ENCODE measurements at places on chromosomes 12 and 14.

DNA sequence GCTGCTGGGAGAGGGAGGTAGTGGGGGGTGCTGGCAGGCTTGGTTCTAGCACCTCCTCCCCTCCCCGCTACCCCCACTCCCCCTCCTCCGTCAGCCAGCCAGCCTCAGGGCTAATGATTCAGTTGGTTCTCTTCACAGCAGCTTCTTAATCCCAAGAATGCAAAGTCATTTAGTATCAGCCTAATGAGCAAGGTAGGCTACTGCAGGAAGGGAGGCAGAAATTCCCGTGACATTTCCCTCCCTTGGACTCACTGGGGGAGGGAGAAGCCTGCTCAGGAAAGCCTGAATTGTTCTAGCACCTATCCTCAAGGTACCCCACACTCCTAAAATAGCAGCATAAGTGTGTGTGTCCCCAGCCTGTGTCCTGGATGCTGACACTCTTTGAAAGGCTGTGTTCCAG lies 29.8 kb downstream of the ITPK1 start:
- DNase-seq, result no peak

- DNase-seq, result no peak
Observed at GRCh38 chr12:79560225-79560889, 130.4 kb downstream of the PAWR start.

- DNase-seq, result no peak
Observed at GRCh38 chr12:38903596-38903995, 1.8 kb downstream of the CPNE8 start.

GRCh38 chr14:85921241-85921640 lies 391.3 kb downstream of the FLRT2 start:
- no peak for DNase-seq

GRCh38 chr14:75274050-75274898 lies 4.4 kb upstream of the FOS start:
- DNase-seq, result no peak

DNA sequence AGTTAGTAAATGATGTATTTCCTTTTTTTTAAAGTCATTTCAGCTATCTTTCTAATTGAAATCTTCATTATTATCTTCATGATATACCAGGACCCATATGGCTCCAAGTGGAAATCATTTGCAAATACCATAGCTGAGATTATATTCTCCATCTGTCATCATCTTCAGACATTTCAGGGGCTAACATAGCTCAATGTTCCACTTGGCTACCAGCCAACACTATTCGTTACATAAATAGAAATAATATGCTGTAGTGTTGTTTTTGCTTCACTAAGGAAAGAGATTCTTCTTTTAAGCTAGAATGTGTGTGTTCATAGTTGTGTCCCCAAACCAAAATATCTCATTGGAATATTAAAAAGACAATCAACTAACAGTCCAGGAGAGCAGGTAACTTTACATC lies 225.1 kb downstream of the DIO2 start:
- no peak for DNase-seq

DNA sequence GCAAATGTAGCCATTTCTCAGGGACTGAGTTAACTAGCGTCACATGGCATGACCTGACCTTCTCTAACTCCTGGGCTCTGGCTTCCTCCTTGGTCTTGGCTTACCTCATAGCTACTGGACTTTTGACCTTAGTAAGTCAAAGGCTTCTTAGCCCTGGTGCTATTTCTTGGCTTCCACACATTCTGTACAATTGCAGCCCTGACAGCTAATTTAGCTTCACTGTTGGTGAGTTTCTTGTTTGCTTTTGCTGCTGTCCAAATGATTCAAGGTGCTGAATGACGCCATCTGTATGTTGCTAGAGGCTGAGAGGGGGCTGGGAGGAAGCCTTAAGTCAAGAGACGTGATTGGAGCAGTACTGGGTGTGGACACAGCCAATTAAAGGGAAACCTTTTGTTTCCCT lies 202.7 kb downstream of the PRKD1 start:
- no peak for DNase-seq

DNA sequence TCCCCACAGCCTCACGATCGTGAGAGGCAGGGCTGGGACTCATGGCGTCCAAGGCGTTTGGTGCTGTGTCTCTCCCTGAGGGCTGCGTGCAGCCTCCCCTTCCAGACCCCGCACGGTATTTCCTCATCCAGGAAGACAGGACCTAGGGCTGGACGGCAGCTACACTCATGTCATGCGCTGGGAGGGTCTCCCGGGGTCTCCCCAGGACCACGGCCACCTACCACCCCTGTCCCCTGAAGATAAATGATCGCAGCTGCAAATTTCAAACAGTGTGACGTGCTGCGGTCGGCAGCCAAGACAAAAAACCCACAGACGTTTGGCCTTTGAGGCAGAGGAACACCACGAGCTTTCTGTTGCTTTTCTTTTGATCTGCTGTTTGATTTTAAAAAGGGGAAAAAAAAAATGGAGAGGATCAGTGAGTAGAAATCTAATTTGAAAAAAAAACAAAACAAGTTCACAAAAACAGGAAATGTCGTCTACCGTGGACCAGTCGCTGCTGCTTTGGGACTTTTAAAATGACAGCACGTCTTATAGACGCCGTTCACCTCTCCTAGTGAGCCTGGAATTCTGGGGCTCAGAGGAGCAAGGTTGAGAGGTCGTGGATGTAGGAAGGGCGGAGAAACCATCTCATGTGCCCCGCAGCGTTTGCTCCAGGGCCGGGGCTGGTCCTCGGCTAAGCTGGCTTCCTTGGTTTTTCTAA lies 237.6 kb downstream of the SLC41A2 start:
- DNase-seq, result no peak

- DNase-seq, result no peak
Observed at GRCh38 chr12:64440100-64440499, 11.8 kb upstream of the TBK1 start.

DNA sequence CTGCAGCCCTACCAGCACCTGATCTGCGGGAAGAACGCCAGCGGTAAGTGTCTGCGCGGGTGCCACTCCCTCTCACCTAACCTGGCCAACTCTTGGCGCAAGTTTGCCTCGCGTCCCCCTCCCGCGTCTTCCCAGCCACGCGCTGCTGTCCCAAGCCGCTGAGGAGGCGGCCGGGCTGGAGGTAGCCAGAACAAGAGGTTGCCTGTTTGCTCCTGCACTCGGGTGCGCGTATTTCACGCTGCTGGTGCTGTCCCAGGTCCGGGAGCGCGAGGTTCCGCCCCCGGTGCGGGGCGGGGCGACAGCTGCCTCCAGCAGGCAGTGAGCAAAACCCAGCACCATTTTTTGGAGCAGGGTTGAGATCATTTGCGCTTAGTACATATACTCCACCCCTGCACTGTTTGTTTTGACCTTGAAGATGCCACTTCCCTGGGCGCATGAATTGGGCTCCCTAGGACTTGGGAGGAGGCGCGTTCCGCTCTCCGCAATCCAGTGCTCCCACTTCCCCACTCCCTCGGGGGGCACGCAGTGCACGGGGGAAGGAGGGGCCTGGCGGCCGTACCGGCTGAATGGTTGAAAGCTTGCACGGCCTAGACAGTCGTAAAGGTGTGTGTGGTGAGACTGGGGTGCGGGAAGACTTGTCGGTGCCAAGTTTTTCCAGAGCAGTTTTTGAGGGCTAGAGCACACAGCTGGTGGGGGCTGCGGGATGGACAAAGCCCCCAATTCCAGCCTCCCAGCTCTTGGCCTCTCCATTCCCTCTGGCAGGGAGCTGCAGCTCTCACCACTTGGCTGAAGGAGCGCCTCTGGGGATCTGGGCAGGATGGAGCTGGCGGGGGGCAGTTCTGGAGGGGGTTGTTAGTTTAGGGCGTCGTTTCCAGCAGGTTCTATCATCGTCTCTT lies 226.9 kb upstream of the CRY1 start:
- DNase-seq, result no peak

DNA sequence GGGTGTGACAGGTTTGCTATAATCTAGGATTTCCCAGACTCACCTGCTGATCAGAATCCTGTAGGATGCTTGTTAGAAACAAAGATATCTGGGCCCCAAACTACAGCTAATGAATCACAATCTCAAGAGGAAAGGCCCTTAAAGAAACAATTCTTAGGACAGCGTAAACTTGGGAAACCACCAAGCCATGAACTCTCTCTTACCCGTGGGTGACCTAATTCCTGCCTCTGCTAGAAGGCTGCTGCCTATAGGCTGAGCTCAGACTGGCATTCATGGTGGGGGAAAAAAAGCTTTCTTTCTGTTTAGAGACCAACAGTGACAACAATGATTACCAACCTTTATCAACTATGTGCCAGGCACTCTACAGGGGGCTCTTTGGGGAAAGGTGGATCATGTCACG lies 213.9 kb upstream of the FKBP4 start:
- DNase-seq, result no peak

DNA sequence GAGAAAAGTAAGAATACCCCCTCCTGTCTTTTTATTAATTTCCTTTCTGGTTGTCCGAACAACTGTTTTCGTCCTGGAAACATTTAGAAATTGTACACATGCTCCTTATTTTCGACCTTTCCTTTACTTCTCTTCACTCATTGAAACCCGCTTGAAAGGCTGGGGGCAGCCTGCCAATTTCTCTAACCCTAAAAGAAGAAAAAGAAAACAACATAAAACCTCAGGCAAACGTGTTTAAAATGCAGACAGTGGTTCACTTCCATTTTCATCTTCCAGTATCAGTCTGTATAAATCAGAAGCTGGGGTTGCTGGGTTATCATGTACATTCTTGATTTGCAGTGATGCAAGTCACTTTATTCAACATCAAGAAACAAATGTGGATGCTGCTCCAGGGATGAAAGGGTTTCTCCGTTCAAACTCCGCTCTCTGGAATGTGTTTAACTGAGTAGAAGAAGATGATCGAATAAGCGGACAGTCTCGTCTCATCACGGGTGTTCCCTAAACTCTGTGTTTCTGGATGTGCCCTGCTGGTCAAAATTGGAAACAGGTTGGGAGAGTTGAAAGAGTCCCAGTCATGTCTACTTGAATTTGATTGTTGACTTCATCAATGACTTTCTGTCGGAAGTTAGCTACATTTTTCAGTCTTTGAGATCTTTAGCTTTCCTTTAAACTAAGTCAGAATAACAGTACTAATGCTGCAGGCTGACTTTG lies 1042.2 kb downstream of the BCL11B start:
- no peak for DNase-seq
